ENCODE measurements at places on chromosomes 7 and 10.

- H3K4me3 ChIP-seq, result no peak overlapping the region
- H3K27ac ChIP-seq, result no peak overlapping the region
- no peaks in the 10 kb centered on the region for H3K27me3 ChIP-seq
- no peaks in the 10 kb centered on the region for H3K4me1 ChIP-seq
Measured at GRCh38 chr7:22146961-22147512, 201.3 kb upstream of the CDCA7L start.

DNA sequence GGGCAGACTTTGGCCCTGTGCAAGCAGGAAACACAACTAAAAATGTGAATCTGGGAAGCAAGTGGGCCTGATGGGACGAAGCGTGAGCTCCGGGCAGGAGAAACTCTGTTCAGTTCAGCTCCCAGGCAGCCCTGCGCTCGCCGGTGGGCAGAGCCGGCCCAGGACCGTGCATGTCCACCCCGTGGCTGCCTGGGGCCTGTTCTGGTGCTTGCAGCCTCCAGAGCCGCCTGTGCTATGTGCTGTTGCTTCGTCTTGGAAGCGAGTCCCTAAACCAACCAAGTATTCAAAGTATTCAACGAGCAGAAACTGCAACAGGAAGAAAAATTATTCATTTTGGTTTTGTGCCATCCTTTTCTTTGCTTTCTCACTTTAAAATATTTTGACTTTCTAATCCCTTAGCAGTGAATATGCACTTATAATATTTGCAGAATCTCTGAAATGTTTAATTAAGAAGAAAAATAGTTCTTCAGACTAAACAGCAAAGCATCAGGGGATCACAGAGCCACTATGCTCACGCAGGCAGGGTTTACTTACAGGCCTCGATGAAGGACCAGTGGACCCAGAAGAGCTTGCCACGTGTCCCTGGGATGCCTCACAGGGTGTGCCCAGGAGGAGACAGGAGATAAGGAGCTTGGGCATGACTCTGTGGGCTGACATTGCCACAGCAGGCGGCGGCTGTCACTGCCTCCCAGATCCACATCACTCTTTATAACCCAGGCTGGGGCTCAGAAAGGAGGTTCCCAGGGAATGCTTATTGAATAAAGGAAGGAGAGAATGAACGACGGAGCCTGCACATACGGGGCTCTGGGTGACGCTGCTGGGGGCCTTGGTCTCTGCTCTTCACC is 45.6 kb downstream of the VIPR2 start:
- H3K4me1 ChIP-seq, result peaks cover 8% of the 10 kb centered on the region
- DNase-seq, result no peak
- H3K27ac ChIP-seq, result no peak overlapping the region
- no peak overlapping the region for H3K4me3 ChIP-seq
- H3K36me3 ChIP-seq, result no peaks in the 10 kb centered on the region

DNA sequence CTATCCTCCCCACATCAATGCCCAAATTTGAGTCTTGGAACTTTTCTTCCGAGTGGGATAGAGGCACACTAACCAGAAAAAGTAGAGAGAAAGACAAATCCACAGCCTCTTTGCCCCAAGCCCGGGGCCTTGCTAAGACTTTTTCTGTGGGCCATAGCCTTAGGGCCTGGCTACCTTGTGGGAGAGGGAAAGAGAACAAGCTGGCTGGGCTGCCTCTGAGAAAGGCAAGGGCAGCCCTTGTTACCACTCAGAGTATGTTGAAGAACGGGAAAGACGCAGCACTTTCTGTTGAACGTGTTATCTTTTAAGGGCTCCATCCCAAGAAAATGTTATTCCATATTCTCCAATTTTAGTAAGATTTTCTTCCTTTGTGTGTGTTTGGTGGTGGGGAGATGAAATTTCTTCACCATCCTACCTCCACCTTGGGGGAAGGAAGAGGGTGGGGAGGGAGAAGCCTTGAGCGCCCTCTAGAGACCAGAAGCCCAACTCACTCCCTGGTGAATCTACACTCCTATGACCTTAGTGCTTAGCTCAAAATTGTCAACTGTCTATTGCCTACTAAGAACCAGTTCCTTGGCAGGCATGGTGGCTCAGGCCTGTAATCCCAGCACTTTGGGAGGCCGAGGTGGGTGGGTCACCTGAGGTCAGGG is 3.9 kb upstream of the NRF1 start:
- DNase-seq, result peak; percentile 33
- peak overlapping the region; percentile 62 for H3K27ac ChIP-seq

GRCh38 chr10:1731592-1731991 is 5.7 kb downstream of the ADARB2 start:
- peaks cover 23% of the 10 kb centered on the region for H3K27me3 ChIP-seq
- no peak overlapping the region for H3K27ac ChIP-seq
- no peak overlapping the region for H3K4me3 ChIP-seq
- peaks cover 28% of the 10 kb centered on the region for H3K4me1 ChIP-seq
- no peak for DNase-seq
- no peaks in the 10 kb centered on the region for H3K36me3 ChIP-seq

- H3K36me3 ChIP-seq, result no peaks in the 10 kb centered on the region
- H3K27ac ChIP-seq, result no peak overlapping the region
- H3K4me3 ChIP-seq, result no peak overlapping the region
- no peaks in the 10 kb centered on the region for H3K4me1 ChIP-seq
- DNase-seq, result no peak
- no peaks in the 10 kb centered on the region for H3K27me3 ChIP-seq
Measured at GRCh38 chr10:14585287-14586193, 189.2 kb downstream of the FAM107B start.

DNA sequence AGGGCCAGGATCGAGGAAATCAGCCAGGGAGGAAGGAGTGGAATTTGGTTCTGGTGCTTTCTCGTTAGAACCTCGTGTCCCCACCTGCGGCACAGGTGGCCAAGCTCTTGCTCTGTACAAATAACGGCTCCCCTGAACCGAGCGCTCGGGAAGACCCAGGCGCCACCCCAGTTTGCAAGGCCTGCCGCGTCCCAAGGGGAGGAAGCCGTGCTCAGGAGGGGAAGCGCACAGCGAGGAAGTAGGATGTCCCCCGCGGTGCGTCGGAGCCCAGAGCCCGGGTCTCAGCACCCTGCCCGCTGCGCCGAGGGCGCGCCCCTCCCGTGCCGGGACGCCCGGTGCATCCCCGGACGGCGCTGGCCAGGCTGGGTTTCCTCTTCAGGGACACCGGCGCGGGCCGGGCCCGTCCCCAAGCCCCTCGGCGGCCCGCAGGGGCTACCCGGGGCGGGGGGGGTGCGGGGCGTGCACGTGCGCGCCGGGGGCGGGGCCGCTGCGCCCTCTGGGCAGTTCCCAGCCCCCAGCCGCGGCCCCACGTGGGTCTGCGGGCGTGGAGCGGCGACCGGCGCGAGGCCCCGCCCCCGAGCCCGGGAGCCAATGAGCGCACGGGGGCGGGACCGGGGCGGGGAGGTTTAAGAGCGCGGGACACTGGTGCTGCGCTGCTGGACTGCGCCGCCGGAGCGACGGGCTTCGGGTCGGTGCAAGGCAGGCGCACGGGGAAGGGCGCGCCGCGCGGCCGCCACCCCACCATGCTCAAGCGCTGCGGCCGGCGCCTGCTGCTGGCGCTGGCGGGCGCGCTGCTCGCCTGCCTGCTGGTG is at the start of gene LFNG:
LFNG (plus strand) TSS at position 656 of the 812 bp plus-strand sequence; CDS start at position 744, 88 bp downstream.
- H3K36me3 ChIP-seq, result no peaks in the 10 kb centered on the region
- H3K4me3 ChIP-seq, result peak within 1 kb of the TSS; percentile 22
- H3K4me1 ChIP-seq, result no peaks in the 10 kb centered on the region
- H3K27ac ChIP-seq, result no peak within 1 kb of the TSS

- peaks cover 5% of the 10 kb centered on the region for H3K36me3 ChIP-seq
- no peaks in the 10 kb centered on the region for H3K4me1 ChIP-seq
- peak overlapping the region; percentile 80 for H3K4me3 ChIP-seq
- peaks cover 2% of the 10 kb centered on the region for H3K27me3 ChIP-seq
Measured at GRCh38 chr10:79904671-79905321, 44.1 kb downstream of the SFTPD start.

All from cardiac muscle cell (in vitro differentiated cells and primary cell).